ENCODE measurements at places on chromosomes 6 and 20.
A peak's percentile ranks its signal among the peaks of the same experiment; 100 is the strongest.

DNA sequence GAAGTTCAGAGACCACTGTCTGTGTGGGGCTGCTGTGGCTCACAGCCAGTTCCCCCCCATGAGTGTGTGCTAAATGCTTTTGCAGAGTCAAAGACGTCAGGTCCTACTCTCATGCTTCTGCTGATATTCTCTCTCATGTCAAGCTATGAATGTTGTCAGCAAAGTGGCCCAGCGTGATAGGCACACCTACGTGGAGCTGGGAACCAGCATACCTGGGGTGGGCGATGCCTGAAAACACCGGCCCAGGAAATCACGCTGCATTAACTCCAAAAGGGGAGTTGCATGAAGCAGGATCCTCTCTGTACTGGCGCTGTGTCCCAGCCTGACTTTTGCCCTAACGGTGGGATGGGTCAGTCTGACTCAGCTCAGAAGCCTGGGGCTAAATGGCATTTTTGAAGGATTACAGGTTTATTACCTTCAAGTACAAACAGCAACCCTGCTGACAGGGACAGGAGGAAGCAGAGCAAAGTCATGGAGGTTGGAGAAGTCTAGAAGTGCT, 9.0 kb upstream of the MRPS10 start:
- no peak for DNase-seq

DNA sequence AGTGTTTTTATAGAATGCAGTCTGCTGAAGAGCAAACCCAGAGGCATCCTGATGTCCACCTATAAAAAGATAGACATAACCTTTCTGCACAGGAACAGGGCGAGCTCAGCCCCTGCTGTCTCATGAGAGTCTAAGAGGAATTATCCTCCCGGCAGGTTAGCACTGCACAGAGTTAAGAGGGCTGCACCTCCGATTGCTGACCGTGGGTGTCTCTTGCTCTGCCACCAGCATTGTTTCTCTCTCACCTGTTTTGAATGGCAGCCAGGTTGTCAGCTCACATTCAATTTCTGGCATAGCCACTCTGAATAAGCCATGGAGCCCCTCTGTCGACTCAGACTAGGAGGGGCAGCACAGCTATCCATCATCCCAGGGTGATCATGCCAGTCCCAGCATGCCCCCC, 211.2 kb downstream of the PHACTR1 start:
- DNase-seq = no peak

- DNase-seq = peak; percentile 80
Observed at GRCh38 chr6:43075670-43076463, at the start of gene PTK7. Gene PTK7 (plus strand): TSS chr6:43076314. CDS start chr6:43076489, 175 bp downstream.

DNA sequence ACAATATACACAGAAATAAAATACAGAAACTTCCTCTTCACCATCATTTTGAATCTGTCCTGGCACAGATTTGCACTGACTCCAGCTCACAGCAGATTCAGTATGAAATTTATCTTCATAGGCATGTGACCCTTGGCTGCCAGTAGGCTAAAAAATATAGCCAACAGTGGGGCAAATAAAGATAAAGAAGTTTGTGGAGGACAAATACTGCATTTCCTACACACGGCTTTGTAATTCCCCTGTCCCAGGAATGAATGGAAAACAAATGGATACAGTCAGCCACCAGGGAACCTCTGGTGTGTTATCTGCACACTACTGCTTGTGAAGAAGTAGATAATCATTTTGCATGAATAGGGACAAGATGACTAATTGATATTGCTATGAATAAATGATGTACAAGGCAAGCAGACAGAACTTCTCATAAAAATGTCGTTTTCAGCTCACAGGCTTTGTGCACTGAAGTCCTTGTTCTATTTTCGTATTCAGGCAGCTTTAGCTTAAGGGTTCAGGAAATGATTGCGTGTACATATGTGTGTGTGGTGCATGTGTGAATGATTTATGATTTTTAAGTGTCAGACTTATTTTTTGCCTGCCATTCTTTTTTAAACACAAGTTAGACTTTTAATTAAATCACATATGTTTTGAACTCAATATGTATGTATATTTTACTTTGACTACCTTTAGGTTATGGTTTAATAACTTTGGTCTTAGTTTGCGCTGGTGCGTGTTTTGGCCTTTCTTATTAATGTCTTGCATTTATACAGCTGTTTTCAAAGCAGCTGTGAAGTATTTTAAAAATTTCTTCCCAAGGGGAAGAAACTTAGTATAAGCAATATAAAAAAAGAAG, 543.8 kb upstream of the JAG1 start:
- DNase-seq = no peak

DNA sequence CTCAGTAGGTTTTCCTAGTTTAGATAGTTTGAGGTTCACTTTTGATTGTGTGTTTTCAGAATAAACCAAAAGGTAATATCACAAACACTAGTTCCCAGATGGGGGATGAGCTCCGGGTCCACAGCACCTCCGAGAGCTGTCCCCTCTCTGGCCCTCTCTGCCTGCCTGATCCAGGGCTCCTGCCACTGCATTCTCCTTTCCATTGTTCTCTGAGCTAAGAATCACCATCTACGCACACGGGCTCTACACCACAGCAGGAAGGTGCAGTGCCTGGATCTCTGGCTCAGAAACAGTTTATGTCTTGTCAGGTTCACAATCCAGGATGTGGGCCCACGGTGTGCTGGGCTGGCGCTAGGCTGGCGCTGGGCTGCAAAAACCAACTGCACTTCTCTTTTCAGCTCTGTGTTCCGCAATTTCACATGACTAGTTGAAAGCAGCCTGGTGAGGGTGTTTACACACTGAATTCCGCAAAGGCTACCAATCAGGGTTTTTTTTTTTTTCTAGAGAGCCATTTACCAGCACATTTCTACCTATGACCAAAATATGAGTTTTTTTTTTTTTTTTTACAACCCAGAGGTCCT, 167.5 kb downstream of the SOD2 start:
- no peak for DNase-seq

DNA sequence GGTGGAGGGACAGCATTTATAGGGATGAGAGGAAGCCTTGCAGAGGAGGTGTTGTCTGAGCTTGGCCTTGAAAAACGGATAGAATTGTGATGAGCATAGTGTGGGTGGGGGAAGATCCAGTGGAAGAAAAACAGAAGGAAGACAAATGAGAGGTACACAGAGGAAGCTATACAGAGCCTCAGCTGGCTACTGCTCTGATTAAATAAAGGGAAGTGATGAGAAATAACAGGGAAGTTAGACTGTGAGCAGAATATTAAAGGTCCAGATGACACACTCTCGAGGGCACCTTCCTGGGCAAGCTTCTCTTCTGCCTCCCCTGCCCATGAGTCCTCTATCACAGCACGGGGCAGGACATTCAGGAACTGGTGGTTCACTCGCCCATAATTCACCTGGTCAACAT, 182.3 kb downstream of the KIF16B start:
- no peak for DNase-seq

GRCh38 chr20:25510202-25510601, 75.1 kb downstream of the NINL start:
- no peak for DNase-seq

GRCh38 chr6:154122195-154122925, 83.3 kb downstream of the OPRM1 start:
- no peak for DNase-seq

DNA sequence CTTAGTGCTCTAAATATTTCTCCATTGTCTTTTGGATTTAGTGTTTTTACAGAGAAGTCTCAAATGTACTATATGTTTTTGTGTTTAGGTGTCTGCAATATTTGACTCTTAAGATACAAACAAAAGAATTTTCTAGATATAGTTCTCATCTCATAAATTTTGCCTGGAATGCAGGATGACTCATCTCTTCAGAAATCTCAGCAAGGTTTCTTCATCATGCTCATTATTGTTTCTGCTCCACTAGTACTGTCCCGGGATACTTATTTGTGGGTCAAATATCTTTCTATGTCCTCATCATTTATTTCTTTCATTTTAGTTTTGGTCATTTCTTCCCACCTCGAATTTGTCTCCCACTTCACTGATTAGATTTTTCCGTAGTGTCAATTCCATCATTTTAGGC, 9.5 kb downstream of the AHI1 start:
- DNase-seq = no peak

- peak; percentile 93 for DNase-seq
Observed at GRCh38 chr20:25320035-25320800, 70.4 kb downstream of the ABHD12 start.

DNA sequence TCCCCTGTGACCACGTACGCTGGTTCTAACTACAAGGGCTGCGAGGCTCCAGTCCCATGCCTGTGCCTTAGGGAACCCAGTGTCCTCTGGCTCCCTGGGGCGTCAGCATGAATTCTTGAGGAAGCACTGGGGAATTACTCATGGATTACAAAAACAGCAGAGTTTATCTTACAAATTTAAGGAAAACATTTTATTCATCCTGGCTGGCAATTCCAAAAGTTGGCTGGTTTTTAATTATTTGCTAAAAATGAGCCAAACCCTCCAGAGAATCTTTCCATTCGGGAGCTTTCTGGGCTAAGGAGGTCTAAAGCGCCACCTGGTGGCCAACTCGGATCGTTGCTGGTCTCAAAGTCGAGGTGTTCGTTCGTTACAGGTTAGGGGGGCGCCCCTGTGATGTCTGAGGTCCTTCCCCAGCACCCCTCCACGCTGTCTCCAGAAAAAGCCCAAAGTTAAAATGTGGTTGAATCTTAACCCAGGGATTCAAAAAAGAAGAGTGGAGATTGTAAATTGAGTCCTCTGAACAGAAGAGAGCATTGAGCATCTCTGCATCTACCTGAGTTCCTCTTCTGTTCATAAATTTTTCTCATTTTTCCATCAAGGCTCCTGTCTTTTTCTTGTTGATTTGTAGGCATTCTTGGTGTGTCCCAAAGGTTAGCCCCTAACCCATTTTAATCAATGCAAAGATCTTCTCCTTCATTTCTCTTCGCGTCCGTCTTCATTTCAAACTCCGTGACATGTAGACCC, 99.4 kb downstream of the BFSP1 start:
- peak; percentile 55 for DNase-seq

DNA sequence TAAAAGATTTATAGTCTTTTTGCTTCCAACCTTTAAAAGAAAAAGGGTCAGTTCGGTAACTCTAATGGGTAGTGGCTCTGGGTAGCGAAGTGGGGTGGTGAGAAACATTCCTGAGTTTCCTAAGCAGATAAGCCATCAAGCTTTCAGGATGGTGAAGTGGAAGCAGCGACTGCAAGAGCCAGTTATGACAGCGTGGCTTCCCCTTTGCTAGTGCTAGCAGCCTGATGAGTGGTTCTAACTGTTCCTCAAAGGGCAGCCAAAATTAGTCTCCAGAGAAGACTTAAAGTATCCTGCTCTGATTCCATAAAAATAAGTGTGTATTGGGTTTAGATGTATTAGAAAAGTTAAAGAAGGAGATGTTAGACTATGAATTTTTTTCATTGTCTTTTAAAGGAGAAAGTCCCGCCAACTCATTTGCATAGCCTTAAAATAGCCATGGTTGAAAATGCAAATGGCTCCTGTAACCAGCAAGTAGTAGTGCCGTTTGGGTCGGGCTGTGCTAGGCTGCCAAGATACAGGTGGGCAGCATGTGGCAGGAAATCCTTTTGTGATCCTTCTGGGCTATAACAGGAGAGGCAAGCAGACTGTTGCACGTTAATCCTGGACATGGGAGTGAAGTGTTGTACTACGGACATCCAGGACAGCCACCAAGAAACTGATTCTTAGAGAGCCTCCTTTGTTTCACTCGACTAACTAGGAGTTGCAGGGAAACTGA, 18.0 kb downstream of the ELOVL2 start:
- DNase-seq = no peak

GRCh38 chr6:139198529-139199288, 63.8 kb downstream of the HECA start:
- DNase-seq = no peak

Measured in NCI-H2171 treated with DMSO at 0.1 percent for 48 hours (cell line).